ENCODE measurements at places on chromosomes 1 and 21.

DNA sequence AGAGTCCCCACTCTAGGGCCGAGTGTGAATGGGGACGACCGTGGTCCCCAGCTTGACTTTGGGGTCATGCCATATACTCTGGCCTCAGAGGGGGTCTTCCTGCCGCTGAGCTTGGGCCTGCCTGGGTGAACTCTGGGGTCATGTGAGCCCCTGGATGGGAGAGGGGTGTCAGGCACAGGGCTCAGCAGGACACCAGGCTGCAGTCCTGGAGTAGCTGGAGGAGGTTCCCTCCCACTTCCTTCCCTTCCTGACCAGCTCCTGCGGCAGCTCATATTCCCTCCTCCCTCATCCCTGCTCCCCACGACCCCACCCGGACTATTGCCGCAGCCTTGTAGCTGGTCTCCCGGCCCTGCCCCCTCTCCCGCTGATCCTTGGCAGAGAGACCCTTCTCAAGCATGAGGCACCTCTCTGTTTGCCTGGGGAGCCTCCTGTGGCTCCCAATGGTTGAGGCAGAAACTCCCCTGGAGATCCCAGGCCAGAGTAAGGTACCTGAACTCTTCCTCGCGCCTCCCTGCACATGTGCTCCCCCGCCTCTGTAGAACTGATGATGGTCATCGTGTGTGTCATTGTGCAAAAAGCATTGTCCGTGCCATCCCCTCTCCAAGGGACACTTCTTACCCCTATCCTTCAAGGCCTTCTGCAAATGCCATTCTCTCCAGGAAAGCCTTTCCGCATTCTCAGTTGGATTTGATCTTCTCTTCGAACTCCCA is 1.8 kb downstream of the TNFRSF1B start:
- peaks cover 3% of the 10 kb centered on the region for H3K36me3 ChIP-seq
- H3K27me3 ChIP-seq = no peaks in the 10 kb centered on the region
- peak overlapping the region; percentile 84 for H3K4me3 ChIP-seq
- no peak overlapping the region for H3K27ac ChIP-seq
- H3K4me1 ChIP-seq = peaks cover 22% of the 10 kb centered on the region

DNA sequence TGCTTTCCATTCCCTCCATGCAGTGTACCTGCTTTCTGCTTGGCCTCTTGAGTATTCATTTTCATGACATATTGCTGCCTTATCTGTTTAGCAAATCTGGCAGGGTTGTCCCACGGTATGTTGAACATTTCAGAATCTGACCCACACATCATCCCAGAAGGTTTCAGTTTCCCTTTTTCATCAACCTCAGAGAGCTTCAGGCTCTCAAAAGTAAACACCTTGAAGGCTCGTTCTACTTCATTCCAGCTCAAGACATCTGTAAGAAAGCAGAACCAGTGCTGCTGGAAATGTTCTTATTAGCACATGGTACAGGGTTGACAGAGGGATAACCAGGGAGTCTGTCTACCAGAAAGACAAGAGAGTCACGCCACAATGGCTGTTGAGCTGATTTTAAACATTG is 103.6 kb downstream of the SPAG17 start:
- no peak overlapping the region for H3K4me3 ChIP-seq
- no peaks in the 10 kb centered on the region for H3K36me3 ChIP-seq
- no peak overlapping the region for H3K27ac ChIP-seq
- DNase-seq = no peak
- no peaks in the 10 kb centered on the region for H3K27me3 ChIP-seq

DNA sequence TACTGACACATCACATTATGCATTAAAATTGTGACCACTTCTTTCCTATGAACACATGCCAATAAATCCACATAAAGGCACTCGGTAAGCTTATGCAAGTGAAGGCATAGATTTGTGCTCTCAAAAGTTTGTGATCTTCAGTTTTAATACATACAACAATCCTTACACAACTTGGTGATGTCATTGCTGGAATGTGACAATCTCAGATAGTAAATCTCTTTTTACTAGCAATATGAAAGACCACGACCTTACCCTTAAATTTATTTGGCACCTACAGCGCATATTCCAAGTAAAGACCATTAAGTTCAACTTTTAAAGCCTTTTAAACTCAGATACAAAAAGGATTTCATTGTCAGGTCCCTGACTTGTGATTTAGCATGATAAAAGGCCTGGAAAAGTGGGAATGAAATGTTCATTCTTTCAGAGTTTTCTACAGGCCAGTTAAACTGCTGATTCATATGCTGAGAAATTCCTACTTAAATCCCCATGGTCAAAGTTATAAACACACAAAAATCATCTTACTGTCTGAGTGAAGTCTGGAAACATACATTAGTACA is 157.4 kb downstream of the SIPA1L2 start:
- no peak overlapping the region for H3K4me3 ChIP-seq
- no peak for DNase-seq
- H3K27ac ChIP-seq = no peak overlapping the region
- no peaks in the 10 kb centered on the region for H3K27me3 ChIP-seq

DNA sequence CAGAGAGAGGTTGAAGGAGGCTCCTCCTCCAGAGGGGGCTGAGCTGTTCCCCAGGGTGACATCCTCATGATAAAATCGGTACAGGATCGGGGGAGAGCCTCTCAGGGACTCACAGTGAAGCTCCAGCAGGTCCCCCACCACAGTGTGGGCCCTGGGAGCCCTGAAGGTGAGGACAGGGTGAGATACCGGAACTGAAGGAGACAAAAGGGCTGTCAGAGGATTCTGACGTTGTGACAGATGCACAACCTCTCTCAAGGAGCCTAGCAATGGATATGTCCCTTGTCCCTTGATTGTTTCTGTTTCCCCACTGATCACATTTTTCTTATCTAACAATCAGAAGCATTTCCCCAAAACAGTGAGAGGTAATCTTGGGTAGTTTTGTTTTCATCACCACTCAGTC is 5.2 kb downstream of the FCRL3 start:
- no peak overlapping the region for H3K27ac ChIP-seq
- H3K27me3 ChIP-seq = no peaks in the 10 kb centered on the region
- no peaks in the 10 kb centered on the region for H3K4me1 ChIP-seq
- no peaks in the 10 kb centered on the region for H3K36me3 ChIP-seq

- no peak for DNase-seq
- H3K4me1 ChIP-seq = no peaks in the 10 kb centered on the region
- H3K27ac ChIP-seq = no peak overlapping the region
Measured at GRCh38 chr1:165877411-165877810, 50.0 kb downstream of the UCK2 start.

DNA sequence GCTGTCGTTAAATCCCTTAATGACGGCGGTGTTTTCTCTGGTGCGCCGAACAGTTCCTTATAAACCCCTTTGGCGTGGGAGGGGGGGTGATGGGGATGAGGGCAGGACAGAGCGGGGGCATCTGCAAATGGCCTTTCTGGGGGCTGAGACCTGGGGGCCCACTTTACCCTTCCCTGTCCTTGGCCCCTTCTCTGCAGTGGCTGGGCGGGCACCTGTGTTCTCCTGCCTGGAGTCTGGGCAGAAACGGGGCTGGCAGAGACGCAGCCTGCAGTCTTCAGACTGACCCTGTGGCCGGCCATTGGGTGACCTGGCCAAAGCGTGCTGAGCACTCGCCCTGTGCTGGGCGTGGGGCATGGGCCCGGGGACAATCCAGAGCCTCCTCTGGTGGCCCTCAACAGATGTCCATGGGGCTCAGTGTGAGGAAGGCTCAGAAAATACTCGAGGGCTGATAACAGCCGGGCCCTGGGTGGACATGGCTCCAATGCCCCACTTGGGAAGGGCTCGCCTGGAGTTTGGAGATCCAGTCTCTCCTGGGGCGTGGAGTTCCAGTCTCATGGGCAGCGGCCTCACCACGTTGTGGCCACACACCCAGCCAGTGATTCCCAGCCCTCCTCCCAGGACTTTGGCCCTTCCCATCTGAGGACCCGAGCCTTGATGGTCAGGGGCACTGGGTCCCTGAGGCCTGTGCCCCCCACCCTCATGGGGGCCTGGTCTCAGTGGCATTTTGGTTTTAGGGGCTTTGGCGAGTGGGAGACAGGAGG is 50.8 kb upstream of the ACTRT2 start:
- no peak overlapping the region for H3K4me3 ChIP-seq
- no peaks in the 10 kb centered on the region for H3K36me3 ChIP-seq
- DNase-seq = no peak
- no peaks in the 10 kb centered on the region for H3K4me1 ChIP-seq
